ENCODE measurements at places on chromosomes 2 and 18.
A peak's percentile ranks its signal among the peaks of the same experiment; 100 is the strongest.

GRCh38 chr2:157404363-157404762 is 39.5 kb downstream of the CYTIP start:
- DNase-seq = peak; percentile 59

DNA sequence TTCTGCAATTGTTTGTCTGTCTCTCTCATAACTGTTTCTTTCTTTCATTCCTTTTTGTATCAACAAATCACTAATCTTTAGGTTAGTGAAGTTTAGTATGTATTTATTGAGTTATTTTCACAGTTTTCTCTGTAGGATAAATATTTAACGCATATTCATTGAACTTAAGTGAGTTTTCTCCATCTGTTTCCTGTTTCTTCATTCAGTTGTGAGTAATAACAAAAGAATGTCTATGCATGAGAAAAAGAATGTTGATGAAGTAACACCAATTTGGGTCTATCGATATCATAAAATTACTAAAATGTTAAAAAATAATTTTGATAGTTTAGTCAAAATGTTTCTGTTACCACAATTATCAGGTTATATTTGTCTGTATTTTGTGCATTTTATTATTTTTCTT is 948.0 kb downstream of the DSC3 start:
- no peak for DNase-seq

GRCh38 chr2:23148342-23148741 is 236.6 kb upstream of the KLHL29 start:
- no peak for DNase-seq

DNA sequence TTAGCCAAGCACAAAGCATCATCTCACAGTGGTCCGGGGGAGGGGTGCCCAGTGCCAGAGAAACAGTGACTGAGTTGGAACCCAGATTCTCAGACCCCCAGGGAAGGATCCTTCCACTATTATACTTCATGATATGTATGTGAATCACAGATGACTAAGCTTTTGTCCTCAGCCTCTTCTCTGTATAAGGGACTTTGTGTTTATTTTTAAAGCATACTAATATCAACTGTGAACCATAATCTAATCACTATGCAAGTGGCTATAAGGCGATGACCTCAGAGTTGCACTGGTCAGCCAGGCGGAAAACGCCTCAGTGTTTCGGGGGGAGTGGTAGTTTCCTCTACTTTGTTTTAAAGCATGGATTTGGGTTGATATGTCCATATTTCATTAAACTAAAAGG is 160.4 kb upstream of the TMEM200C start:
- no peak for DNase-seq

DNA sequence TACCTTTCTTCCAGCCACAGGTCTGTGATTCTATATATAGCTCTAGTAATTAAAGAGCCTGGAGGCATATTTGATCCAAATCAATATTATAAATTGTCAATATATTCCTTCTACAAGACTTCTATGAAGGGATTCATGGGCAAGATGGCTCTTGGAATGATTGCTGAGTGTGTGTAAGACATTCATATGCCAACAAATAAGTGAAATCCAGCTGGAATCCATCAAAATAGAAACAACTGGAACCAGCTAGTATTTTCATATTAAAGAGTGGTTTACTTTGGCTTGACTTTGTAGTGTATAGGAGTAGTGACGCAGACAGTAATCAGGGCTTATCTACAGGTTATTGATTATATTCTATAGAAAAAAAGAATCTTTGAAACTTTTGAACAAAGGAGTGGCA is 83.4 kb downstream of the CALCRL start:
- no peak for DNase-seq

- no peak for DNase-seq
These were observed 47.7 kb downstream of the MRPS9 start for GRCh38 chr2:105085525-105085924.

DNA sequence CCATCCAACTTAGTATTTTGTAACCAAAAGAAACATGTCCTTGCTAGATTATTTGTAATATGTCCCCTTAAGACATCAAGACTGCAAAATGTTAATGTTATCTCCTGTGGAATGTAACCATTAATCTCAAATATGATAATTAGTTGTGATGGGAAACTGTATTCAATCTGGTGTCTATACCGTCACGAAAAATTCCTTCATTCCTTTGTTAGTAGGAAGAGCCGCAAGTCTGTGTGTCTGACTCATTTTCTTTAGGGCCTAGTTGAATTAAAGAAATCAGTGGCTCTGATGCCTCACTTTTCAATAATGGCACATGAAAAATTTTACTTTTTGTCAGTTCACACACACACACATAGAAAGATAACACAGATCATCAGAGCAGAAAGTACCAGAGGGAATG is 127.1 kb upstream of the CHAC2 start:
- no peak for DNase-seq

- no peak for DNase-seq
These were observed 12.3 kb upstream of the ATP9B start for GRCh38 chr18:79056827-79057367.

GRCh38 chr2:233414273-233414654 is 60.0 kb downstream of the DGKD start:
- no peak for DNase-seq

DNA sequence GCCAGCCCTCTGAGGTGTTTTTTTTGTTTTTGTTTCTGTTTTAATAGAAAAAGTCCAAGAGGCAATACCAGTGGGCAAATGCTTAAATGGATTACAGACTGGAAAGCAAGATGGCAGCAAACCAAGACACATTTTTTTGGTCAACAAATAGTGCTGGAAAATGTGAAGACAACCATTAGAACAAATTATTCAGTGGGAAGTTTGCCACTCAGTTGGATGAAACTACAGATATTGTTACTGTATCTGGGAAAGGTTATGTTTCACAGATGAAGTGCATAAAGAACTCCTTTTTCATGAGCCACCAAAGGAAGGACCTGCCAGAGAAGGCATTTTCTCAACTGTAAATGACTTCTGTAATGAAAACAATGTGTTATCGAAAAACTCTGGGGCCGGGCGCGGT is 93.0 kb upstream of the ODC1 start:
- DNase-seq = no peak

GRCh38 chr2:11675423-11676112 is 5.6 kb upstream of the NTSR2 start:
- DNase-seq = no peak

GRCh38 chr2:58608146-58608545 is 367.0 kb upstream of the FANCL start:
- DNase-seq = no peak

GRCh38 chr2:152504618-152505017 is 169.6 kb downstream of the FMNL2 start:
- no peak for DNase-seq

DNA sequence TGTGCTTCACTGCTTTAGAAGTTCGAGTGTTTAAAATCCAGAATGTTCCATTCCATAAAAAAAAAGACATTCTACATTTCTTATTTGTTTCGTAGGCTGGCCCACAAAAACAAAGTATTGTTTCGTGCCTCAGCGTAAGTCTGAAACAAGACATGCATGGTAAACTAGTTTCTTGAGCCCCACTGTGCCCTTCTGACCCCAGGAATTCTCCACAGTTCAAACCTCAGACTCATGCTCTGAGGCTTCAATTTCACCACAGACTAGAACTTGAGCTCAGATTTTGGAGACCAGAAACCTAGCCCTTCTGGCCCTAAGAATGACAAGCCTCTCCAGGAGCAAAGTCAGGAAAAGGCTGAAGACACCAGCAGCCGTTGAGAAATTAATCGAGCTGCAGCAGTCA is 151.5 kb downstream of the SLC8A1 start:
- DNase-seq = no peak

GRCh38 chr18:55301824-55302166 is 286.2 kb downstream of the TCF4 start:
- DNase-seq = no peak

- no peak for DNase-seq
These were observed 22.8 kb downstream of the CYBRD1 start for GRCh38 chr2:171545086-171545485.

DNA sequence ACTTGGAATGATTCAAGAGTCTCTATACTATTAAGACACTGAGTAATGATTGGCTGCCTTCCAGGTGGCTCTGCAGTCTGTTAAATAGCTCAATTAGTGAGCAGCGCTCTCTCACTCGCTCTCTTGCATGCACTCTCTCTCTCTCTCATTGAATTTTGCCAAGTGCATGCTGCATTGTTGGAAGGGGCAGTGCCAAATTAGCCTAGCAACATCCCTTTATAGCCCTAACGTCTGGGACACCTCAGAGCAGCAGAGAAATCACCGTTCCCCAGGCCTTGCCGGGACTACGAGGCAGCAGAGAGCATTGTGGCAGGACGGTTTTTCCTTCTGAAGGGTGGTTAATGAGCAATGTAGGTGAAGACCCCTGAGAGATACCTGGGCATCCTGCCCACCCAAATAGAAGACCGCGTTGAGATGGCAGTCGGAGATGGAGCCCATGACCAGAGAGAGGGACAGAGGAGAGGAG is 447.6 kb upstream of the POU3F3 start:
- no peak for DNase-seq

DNA sequence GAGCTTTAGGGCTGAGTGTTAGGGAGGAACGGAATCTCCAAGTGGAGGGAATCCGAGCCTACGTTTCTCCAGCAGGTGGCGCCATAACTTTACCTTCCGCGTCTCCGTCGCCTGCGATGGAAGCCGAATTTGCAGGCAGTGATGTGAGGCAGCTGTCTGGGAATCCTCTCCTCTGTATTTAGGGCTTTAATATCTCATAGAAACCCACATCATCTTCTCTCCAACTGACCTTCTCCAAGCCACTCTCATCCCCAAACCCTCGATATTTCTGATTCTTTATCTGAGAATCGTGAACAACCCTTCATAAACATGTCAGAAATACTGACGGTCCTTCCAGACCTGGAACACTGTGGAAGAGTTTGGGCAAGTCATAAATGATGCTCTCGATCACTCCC is 27.5 kb downstream of the SIX2 start:
- DNase-seq = peak; percentile 72

GRCh38 chr2:238143239-238143951 is 4.9 kb downstream of the KLHL30 start:
- no peak for DNase-seq

DNA sequence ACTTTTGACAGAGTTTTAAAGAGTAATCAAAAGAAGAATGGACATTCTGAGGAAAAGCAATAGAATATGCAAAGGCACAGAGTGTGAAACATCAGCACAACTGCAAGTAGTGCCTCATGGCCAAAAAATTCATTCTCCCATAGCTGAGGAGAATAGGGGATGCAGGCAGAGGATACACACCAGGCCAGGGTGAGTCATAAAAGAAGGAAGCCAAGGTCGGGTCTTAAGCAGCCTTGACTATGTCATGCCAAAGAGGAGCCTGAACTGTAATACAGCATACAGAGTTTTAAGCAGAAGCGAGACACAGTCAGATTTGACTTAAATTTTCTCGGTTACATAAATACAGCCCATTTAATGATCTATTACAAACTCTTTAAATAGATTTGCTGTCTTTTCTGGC is 165.0 kb downstream of the LNPK start:
- DNase-seq = no peak

- no peak for DNase-seq
These were observed 6.9 kb downstream of the SP3 start for GRCh38 chr2:173958198-173958846.

DNA sequence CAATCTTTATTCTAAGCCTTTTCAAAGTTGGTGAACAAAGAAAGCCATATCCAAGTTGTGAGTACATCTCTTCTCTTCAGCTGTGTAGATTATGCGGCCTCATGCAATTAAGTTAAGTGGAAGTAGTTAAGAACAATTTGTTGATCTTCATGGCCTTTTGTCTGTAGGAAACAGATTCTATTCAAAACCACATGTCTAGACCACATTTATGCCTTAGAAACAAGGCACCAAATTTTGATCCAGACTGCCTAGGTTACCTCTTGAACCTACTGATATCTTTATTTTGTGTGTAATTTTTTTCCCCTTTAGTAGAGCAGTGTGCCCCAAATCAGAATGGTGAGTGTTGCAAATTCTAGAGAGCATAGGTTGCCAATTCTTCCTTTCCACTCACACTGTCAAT is 101.6 kb upstream of the CERS6 start:
- no peak for DNase-seq

GRCh38 chr18:25862881-25863600 is 227.4 kb downstream of the SS18 start:
- DNase-seq = no peak

- no peak for DNase-seq
These were observed 69.9 kb upstream of the DTNB start for GRCh38 chr2:25743132-25743830.

DNA sequence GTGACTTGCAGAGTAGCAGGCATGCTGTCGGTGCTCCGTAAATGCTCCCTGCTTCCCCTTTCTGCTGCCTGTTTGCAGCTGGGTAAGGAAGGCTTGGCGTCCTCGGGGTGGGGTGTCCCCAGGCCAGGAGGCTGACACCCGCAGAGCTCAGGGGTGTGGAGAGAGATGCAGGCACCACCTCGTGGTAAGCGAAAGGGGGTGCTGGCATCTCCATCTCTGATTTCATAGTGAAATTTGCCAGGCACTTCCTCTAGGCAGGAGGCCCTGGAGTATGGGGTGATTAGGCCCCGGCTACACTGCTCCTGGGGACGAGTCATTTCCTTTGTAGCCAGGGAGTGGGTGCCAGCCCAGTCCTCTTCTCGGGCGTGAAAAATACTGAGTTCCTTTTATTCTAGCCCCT is 160.4 kb downstream of the KLHL29 start:
- DNase-seq = no peak

GRCh38 chr2:164967781-164968228 is 12.5 kb upstream of the SLC38A11 start:
- DNase-seq = no peak

DNA sequence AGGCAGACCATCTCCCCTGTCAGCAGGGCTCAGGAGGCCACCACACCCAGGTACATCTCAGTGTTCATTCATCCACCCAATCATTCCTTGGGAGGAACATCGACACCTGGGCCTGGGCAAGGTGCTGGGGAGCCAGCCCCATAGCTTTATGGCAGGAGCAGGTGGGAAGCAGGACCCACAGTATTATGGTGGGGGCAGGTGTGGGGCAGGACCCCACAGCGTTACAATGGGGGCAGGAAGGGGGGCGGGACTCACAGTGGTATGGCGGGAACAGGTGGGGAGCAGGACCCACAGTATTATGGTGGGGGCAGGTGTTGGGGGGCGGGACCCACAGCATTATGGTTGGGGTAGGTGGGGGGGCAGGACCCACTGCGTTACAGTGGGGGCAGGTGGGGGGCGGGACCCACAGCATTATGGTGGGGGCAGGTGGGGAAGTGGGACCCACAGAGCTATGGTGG is 128.9 kb upstream of the HS6ST1 start:
- no peak for DNase-seq

All from activated T-cell treated with anti-CD3 and anti-CD28 coated beads, Interleukin-2, amount 50 U/mL, for 48 hours (primary cell).